Stimulated activated CD8-positive, alpha-beta memory T cell treated with anti-CD3 and anti-CD28 coated beads, Interleukin-12 subunit alpha, Interleukin-12 subunit beta, amount 100 ng/mL, for 4 hours (primary cell): ENCODE measurements at places on chromosomes 6 and 20.

DNA sequence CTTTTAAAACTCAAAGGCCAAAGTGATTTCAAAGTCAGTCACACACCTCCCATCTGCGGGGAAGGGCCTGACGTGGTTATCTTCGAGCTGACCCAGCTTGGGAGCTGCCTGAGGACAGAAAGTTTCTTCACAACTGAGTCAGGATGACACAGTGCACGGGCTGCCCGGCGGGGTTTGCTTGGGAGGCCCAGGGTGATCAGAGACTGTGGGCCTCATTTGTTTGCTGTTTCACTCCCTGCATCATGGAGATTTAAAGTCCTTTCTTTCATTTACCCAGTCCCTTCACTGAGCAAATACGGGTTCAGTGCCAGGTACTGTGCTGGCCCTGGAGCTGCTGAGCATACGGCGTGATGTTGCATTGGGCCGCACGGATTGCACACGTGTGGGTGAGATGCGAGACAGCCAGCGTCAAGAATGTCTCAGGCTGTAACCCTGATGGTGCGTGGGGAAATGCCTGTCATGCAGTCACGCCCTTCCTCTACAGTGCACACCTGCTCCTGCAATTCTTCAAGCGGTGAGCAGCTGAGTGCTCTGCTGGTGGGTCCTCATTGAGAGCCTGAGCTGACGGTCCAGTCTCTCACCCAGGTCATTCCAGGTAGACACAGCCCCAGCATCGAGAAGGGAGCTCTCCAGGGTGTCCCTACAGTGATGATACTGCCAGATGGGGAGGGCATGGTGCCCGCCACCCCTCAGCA, 82.7 kb upstream of the PMEPA1 start:
- no peak for DNase-seq

DNA sequence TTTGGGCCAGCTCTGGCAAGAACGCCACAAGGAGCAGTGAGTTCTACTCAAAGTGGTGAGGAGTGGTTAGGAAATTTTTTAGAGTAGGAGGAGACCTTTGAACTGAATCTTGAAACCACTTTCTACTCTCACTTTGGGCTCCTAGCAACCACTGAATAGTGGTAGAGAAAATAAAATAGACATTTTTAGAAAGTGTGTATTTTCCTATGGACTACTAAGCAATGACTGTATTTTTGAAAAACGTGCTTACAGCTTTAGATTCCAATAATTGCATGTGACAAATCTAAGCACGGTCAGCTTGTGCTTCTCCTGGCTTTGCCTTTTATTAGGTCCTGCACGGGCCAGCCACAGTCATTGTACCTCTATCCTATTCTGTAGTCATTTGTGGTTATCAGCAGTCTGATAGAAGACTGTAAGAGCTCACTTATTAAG, 8.7 kb upstream of the IFNGR1 start:
- no peak for DNase-seq

DNA sequence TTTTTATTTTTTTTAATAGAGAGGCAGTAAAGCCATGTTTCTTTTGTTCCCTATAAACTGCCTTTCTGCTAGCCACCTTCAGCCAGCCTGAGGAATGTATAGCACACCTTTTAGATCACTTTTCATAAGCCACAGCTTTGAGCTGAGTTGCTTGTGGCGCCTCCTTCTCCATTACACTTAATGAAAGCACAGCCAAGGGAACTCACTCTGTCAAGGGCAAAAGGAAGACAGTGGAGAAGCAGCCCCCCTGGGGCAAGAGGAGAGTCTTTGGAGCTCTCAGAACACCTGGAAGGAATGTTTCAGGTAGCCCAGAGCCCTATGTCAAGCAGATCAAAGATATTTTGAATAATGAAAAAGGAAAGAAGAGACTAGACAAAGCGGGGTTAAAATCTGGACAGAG, 235.1 kb downstream of the CLIC5 start:
- DNase-seq, result no peak

DNA sequence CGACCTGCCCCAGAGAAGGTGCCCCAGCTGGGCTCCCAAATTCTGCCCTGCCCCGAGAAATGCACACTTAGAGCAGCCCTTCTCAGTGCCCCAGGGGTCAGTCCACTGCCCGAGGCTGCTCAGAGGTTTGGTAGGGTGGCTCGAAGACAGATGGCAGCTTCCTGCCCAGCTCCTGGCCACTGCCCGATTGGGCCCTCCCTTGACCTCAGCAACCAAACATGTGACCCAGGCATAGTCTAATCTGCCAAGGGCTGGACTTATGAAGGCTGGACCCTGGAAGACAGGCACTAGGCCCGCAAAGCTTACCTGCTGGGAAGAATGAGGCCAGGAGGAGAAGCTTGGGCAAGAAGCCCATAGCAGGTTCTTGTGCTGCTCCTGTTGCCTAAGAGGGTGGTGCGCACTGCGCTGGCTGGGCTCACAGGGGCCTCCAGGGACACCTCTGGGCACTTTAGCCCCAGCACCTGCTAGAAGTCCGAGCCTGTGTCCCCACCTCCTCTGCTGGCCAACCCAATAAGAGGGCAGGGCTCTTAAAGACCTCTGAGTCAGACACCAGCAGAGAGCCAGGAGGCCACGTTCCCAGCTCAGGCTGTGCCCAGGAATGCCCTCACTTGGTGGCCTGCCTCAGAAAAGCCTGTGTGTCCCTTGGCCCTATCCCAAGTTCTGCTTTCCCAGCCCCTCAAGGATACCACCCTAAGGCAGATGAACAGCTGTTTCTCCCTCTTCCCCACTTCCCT, 5.5 kb downstream of the SIGLEC1 start:
- DNase-seq, result no peak

DNA sequence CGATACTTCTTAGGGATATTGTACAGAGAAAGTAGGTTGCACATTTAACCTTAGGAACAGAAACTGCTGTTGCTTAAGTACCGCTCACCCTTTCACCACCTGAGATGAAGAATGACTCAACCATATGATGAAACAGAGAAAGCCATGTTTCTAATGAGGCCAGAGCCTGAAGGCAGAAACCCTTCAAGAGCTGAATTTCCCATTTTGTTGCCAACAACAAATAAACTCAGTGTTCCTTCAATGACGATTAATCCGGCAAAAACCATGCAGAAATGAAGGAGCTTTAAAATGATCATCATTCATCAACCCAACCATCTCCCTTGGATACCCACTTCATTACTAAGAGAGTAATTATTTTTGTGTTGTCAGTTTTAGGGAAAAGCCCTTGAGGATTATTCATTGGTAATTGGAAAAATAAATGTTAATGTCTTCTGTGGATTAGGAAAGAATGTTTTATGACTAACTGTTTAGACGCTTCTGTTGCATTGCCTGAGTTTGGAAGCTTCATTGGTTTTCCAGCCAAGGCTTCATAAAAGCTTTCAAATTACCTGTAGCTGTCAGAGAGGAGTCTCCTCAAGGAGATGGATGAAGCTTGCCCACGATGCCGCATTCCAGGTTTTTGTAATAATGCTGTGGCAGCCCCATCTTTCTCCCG, 112.1 kb upstream of the IYD start:
- DNase-seq, result no peak

DNA sequence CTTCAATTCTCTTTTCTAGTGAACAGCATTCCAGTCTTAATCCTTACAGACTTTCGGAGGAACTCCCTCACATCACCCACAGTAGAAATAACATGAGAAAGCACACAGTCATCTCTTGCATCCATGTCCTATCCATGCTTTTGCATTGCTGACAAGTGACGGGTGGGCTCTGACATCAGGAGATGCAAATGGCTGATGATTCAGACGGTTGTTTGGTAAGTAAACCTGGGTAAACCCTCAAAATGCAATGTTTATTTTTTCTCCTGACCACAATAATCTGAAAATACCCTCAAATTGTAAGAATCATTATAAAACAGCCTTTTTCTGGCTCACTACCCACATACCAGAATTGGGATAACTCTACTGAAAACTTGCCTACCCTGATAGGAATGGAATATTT, 792.0 kb downstream of the MAFB start:
- no peak for DNase-seq

DNA sequence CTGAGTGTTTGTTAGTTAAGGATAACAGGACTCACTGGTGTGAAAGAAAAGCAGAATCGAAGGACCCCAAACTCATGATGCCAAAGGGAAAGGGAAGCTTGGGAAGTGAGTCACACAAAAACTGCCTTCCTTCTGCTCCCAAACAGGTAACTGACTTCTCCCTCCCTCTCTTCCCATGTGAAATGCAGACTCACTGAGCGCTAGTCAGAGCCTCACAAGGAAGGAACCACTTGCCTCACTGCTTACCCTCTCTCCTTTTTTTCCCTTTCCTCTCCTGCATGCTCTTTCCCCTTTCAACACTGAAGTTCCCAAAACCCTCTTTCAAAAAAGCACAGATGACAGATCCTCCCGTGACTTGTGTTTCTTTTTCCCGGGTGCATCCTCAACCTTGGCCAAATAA, 56.4 kb downstream of the LYRM4 start:
- DNase-seq, result no peak

DNA sequence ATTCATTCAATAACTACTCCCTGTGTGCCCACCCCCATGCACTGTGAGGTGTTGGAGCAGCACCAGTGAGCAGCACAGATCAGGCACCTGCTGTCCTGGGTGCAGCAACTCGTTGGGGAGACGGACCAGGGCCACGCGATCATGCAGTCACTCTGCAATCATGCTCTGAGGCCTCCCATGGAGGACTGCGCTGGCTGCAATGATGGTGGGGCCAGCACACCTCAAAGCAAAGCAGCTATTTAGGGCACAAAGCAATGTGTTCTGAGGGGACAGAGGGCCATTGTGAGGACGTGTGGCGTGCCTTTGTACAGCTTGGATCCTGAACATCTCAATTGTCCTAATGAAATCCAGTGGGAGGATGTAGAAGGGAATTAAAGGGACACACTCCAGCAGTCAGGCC, 41.0 kb upstream of the MPC1 start:
- no peak for DNase-seq
